Thoracic aorta endothelial cell (primary cell): ENCODE measurements at places on chromosomes 13 and 19. TPM values are rescaled to one million over a fixed set of nuclear protein-coding genes. Genes with fewer than 3 reads are reported as not detected.

ZNF723 gene
- not detected in 2 replicates for total RNA-seq

PCDH17 gene
- total RNA-seq, result 2.2 and 5.1 TPM in 2 replicates

OR2Z1 gene
- total RNA-seq, result not detected in 2 replicates

KISS1R gene
- not detected in 2 replicates for total RNA-seq

DNAAF3 gene
- 0.27 and 0.29 TPM in 2 replicates for total RNA-seq

PALM3 gene
- 0.22 TPM in 1 of 2 replicates, not detected in the other for total RNA-seq

KASH5 gene
- not detected in 2 replicates for total RNA-seq

CLASRP gene
- total RNA-seq, result 22.2 and 25.1 TPM in 2 replicates

OVOL3 gene
- total RNA-seq, result not detected in 2 replicates

BRME1 gene
- 0.50 and 0.53 TPM in 2 replicates for total RNA-seq

GZMM gene
- total RNA-seq, result not detected in 2 replicates

LILRA5 gene
- total RNA-seq, result not detected in 2 replicates

OLFM4 gene
- not detected in 2 replicates for total RNA-seq

BCKDHA gene
- total RNA-seq, result 28.2 and 36.3 TPM in 2 replicates

ELSPBP1 gene
- total RNA-seq, result not detected in 2 replicates

GIPC3 gene
- total RNA-seq, result 0.79 and 0.93 TPM in 2 replicates

ZNF561 gene
- 24.4 and 43.4 TPM in 2 replicates for total RNA-seq

TMEM221 gene
- not detected in 2 replicates for total RNA-seq

ADAMTS10 gene
- total RNA-seq, result 2.4 and 4.0 TPM in 2 replicates

FCAR gene
- not detected in 2 replicates for total RNA-seq

BSPH1 gene
- total RNA-seq, result not detected in 2 replicates

F7 gene
- not detected in 2 replicates for total RNA-seq

JSRP1 gene
- total RNA-seq, result not detected in 2 replicates

PNMA8A gene
- total RNA-seq, result 1.9 and 7.3 TPM in 2 replicates

NOVA2 gene
- 8.5 and 16.4 TPM in 2 replicates for total RNA-seq

CD79A gene
- total RNA-seq, result 0.13 TPM in 1 of 2 replicates, not detected in the other

NANOS3 gene
- not detected in 2 replicates for total RNA-seq

CGB5 gene
- 0.22 TPM in 1 of 2 replicates, not detected in the other for total RNA-seq

KLF1 gene
- not detected in 2 replicates for total RNA-seq

F10 gene
- total RNA-seq, result 0.40 TPM in 1 of 2 replicates, not detected in the other

NXNL1 gene
- total RNA-seq, result not detected in 2 replicates

ZNF160 gene
- 27.9 and 28.6 TPM in 2 replicates for total RNA-seq

SERTM1 gene
- 0.13 and 0.86 TPM in 2 replicates for total RNA-seq

CYP2S1 gene
- total RNA-seq, result 0.22 and 0.93 TPM in 2 replicates

COMP gene
- total RNA-seq, result 0.13 TPM in 1 of 2 replicates, not detected in the other

LRG1 gene
- 0.27 and 0.29 TPM in 2 replicates for total RNA-seq

KLK2 gene
- not detected in 2 replicates for total RNA-seq

FUT6 gene
- not detected in 2 replicates for total RNA-seq

MRPS12 gene
- 32.4 and 39.1 TPM in 2 replicates for total RNA-seq

LILRB5 gene
- 0.07 TPM in 1 of 2 replicates, not detected in the other for total RNA-seq

FRY gene
- 37.4 and 62.5 TPM in 2 replicates for total RNA-seq

ZNF175 gene
- total RNA-seq, result 9.6 and 14.4 TPM in 2 replicates

SIGLEC10 gene
- not detected in 2 replicates for total RNA-seq

SYT3 gene
- total RNA-seq, result 0.13 TPM in 1 of 2 replicates, not detected in the other
